ENCODE measurements at places on chromosomes 3 and 15.

- no peak for DNase-seq
These were observed 53.4 kb upstream of the PTPRG start for GRCh38 chr3:61507946-61508345.

DNA sequence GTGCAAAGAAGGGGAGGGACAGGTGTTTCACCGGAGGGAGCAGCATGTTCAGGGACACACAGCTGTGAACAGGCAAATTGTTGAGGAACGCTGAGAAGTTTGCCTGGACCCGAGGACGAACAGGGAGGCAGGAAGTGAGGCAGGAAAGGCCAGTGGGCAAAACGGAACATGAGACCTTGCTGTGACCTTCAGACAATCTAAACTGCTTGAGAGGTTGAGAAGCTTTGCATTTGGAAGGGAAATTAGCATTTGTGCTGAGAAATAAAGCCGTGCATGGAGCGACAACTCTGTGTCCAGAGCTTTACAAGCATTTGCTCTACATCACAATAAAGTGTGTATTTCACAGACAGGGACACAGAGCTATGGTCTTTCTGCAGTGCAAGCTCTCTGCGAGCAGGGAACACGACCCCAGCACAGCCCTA, 47.9 kb downstream of the CDC25A start:
- no peak for DNase-seq

DNA sequence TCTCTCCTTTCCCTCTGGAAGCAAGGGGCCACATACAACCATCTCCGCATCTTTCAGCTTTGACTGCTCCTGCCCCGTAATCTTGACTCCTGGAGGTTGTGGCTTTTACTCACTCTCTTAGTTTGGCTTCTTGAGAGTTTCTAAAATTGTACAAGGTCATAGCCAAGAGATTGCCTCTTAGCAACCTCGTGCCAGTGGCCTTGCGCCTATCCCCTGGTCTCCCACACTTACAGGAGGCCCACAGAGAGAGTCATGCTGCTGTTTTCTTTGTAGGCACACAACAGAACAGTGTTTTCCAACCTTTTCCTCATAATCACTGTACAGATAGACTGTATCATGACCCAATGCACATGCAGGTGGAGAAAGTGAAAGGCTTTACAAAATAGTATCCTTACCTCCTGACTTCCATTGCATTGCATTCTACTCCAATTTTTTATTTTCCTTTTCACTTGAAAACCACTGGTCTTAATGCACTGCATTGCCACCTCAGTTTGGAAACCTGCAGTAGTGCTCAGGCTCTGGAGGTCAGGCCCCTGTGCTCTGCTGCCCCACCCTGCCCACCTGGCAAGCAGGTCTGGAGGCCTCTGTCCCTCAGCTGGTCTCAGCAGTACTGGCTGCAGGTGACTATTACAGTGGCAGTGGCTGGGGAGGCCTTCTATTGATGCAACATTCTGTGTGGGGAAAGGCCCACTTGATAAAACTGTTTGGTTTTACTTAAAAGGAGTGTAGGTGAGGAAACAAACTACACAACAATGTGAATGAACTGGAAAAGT, 156.2 kb downstream of the DNAJB8 start:
- DNase-seq: no peak

DNA sequence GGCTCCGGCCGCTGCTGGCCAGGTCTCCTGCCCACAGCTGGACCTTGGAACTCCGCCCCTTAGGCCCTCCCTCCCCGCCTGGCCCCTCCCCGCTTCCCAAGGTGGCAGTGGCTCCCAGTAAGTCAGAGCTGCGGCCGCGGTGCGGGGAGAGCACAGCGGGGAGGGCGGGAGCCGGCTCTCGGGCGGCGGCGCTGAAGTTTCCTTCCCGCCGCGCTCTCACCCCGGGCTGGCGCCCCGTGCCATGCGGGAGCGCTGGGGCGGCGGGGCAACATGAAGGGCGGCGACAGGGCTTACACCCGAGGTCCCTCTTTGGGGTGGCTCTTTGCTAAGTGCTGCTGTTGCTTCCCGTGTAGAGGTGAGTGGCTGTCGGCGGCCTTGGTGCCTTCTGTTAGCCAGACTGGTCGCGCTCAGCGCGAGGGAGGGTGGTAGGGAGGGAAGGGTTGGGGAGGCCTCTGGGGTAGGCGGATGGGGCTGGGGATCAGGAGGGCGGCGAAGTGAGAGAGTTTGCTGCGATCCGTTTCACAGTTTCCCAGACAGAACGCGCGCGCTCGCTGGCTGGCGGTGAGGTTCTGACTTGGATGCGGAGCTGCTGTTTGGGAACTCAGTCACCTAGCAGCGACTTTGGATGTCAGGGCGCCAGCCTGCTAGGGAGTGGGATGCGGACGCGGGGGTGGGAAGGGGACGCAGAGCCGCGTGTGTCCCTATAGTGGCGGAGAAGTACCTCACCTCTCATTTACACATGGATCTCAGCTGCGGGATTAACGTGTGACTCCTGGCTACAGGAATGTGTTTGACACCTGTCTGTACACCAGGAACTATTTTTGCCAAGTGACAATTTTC, 145.5 kb upstream of the UMPS start:
- DNase-seq: peak; percentile 35

DNA sequence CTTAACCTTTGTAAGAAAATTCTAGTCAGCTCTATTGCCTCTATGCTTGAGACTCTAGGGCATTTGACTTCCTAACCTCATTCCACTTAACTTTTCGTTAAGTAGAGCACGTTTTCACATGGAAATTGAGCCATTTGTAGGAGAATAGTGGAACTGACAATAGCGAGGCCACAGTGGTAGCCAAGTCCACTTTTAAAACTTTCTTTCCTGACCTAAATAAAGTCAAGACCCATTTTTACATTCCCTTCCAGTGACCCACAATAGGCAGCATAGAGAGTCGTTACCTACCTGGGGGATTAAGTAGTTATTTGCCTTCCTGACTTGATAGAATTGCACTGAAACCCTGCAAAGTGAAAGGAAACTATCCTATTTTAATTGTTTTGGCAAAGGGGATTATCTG, 386.0 kb upstream of the NECTIN3 start:
- no peak for DNase-seq

DNA sequence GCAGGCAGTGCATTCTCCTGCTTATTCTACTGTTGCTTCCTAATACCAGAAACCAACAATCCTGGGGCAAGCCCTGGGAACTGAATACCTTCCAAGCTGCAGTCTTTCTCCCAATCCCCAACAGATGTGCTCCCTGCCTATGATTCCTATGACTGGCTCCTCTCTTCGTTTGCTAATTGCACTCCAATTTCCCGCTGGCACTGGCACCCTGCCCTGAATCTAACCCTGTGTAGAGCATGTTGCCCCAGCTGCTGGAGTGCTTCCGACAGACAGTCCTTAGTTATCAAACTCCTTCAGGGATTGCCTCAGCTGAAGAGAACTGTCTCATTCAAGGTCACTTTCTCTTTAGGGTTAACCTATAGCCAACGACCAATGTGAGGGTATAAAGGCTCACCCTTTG, 214.1 kb downstream of the NECTIN3 start:
- no peak for DNase-seq

DNA sequence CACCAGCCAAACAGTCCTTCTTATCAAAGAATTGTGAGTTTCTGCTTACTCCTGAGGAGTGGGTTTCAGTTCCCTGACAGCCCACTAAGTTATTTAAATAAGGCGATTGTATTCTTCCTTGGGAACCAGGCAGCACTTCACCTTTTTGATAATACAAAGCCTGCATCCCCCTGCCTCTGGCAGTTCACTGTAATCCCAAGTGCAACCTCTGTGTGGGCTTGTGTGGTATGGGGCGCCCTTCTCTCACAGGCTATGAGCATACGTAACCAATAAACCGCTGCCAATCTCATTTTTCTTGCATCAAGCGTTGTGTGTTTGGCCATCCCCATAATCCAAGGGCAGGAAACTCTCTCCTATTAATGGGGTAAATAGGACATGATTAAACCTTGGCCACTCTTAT, 1025.6 kb downstream of the NSUN3 start:
- no peak for DNase-seq
